ENCODE measurements at places on chromosomes 7 and 10. TPM values are rescaled to one million over a fixed set of nuclear protein-coding genes. Genes with fewer than 3 reads are reported as not detected.

GRCh38 chr10:51117053-51117660, 42.9 kb downstream of the PRKG1 start:
- H3K27me3 ChIP-seq = no peaks in the 10 kb centered on the region
- no peak overlapping the region for H3K4me3 ChIP-seq
- H3K4me1 ChIP-seq = no peaks in the 10 kb centered on the region

- DNase-seq = no peak
- no peak overlapping the region for H3K4me3 ChIP-seq
- no peaks in the 10 kb centered on the region for H3K27me3 ChIP-seq
- peaks cover 3% of the 10 kb centered on the region for H3K4me1 ChIP-seq
- H3K36me3 ChIP-seq = peaks cover 6% of the 10 kb centered on the region
These were observed 13.7 kb downstream of the TACR2 start for GRCh38 chr10:69403066-69403465.

DNA sequence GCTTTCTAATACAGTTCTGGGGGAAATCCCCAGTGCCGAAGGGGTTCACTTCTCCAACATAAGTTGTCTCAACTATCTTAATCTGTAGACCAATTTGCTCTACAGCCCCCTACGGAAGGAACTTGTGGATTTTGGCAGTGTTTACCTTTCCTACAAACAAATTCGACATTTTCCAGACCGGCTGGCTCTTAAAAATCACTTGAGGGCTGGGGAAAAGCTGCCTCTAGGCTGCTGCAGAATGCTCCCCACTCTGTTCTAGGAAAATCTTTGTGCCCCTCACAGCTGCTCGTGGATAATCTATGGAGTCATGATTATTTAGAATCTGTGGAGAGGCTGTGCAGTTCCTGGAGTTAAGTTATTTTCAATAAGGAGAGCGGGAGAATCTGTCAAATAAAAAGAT, 474.6 kb upstream of the FZD8 start:
- H3K27me3 ChIP-seq = no peaks in the 10 kb centered on the region
- H3K4me1 ChIP-seq = no peaks in the 10 kb centered on the region
- no peak overlapping the region for H3K4me3 ChIP-seq

DNA sequence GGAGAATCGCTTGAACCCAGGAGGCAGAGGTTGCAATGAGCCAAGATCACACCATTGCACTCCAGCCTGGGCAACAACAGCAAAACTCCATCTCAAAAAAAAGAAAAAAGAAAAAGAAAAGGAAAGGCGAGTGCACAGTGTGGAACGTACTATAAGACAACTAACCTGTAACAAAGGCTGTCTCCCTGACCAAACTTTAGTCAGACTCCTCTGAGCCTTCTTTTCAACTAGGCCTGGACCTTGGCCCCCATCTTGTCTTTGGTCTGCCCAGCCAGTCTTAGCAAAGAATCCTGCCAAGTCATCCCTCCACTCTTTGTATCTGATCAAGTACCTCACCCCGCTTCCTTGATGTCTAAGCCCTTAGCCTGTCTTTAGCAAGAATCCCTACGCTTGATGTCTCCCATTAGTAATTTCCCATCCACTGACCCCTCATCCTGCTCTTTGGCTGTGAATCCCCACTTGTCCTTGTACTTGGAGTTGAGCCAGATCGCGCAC, 68.9 kb upstream of the KDM7A start:
- no peak overlapping the region for H3K4me3 ChIP-seq
- H3K4me1 ChIP-seq = peaks cover 13% of the 10 kb centered on the region
- H3K27ac ChIP-seq = no peak overlapping the region
- H3K36me3 ChIP-seq = no peaks in the 10 kb centered on the region
- no peak for DNase-seq
- H3K27me3 ChIP-seq = peaks cover 2% of the 10 kb centered on the region

DNA sequence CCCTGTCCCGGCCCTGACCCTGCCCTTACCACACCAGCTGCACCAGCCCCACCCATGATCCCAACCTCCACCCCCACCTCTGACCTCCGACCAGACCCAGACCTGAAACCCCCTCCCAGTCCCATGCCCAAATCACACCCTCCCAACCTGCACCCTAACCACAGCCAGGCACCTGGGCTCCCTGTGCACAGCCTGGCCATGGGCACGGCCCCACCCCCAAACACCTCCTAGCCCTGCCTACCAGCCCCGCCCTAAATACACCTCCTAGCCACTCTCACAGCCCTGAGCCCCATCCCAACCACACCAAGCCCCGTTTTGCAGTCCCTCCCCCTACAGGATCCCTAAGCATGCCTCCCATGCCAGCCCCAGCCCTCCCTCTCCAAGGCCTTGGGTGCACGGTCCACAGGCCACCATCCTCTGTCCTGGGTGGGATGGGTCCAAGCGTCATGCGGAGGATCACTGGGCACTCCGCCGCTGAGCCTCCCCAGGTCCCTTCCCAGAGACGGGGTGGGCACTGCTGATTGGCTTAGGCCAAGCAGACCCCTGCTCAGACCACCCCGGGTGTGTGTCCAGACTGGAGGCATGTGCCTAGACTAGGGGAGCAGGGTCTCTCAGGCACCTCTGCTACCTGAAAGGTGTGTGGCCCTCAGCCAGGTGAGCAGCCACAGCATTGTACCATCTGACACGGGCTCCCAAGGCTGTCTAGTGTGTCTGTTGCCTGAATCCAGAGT, 30.1 kb downstream of the INSIG1 start:
- H3K27ac ChIP-seq = no peak overlapping the region
- DNase-seq = no peak
- H3K4me1 ChIP-seq = no peaks in the 10 kb centered on the region
- H3K27me3 ChIP-seq = no peaks in the 10 kb centered on the region
- no peaks in the 10 kb centered on the region for H3K36me3 ChIP-seq
- H3K4me3 ChIP-seq = no peak overlapping the region

The LIPN gene
- total RNA-seq = not detected

DNA sequence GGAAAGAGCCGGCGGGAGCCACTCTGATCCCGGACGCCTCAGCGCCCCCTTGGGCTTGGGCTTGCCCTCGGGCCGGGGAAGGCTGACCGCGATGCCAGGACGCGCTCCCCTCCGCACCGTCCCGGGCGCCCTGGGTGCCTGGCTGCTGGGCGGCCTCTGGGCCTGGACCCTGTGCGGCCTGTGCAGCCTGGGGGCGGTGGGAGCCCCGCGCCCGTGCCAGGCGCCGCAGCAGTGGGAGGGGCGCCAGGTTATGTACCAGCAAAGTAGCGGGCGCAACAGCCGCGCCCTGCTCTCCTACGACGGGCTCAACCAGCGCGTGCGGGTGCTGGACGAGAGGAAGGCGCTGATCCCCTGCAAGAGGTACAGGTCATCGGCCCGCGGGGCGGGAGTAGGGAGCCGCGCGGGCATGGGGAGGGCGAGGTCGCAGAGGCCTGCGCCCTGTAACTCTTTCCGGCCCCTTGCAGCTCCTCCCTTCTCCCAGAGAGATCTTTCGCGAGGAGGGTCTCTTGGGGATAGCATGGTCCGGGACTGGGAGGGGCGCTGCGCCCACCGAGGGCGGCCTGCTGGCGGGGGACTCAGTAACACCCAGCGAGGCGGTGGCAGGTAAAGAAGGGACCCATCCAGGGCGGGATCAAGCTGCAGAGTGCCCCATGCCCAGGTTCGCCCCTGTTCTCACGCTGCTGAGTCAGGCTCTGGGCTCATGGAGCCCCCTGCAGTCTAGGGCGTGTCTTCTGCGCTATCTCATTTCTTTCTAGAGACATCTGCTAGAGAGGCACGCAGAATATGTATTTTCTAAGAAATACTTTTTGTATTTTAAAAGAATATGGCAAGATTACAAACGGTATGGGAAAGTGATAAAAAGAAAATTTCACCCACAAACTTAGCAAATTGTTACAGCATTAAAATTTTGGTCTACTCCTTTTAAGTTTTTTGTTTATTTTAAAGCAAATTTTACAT, 687 bp downstream of the EPDR1 start:
- H3K27ac ChIP-seq = peak overlapping the region; percentile 39
- peaks cover 5% of the 10 kb centered on the region for H3K4me1 ChIP-seq

The FOXI2 gene
- not detected for total RNA-seq

DNA sequence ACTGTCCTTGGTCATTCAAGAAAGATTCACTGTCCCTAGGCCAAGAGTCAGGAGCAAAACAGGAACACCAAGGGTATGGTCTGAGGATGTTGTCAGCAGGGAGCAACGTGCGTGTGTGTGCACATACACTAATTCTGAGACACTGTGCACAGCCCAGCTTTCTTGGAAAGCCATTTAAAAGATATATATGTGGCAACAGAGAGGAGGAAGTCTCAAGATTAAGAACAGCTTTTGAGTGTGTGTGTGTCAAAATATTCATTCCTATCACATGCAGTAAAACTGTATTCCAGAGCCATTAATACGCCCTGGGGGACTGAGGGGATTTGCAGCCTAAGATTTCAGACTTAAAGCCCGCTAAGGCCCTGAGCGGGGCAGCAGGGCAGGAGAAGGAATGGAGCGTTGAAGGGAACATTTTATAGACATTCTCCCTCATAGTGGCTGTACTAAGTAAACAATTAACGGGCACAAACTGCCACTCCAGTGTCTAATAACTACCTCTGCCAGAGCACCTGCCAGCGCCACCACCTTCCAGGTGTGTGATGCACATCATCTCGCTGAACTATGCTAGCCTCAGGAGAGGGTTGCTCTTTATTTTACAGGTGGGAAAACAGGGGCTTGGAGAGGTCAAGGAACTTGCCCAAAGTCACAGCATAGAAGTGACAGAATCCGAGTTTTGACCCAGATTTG, 2.0 kb downstream of the NOD1 start:
- no peak for DNase-seq
- H3K4me3 ChIP-seq = no peak overlapping the region
- peaks cover 31% of the 10 kb centered on the region for H3K4me1 ChIP-seq

GRCh38 chr7:123677061-123677715, 21.5 kb downstream of the LMOD2 start:
- no peak overlapping the region for H3K4me3 ChIP-seq
- H3K36me3 ChIP-seq = no peaks in the 10 kb centered on the region
- no peak overlapping the region for H3K27ac ChIP-seq

- DNase-seq = no peak
- no peak overlapping the region for H3K27ac ChIP-seq
- H3K27me3 ChIP-seq = no peaks in the 10 kb centered on the region
- no peak overlapping the region for H3K4me3 ChIP-seq
- no peaks in the 10 kb centered on the region for H3K4me1 ChIP-seq
These were observed 5.9 kb downstream of the SEMA3E start for GRCh38 chr7:83643012-83643411.

The SUN1 gene
- total RNA-seq = 69.3 TPM

The ARL3 gene
- 7.7 TPM for total RNA-seq

The NUTM2E gene
- total RNA-seq = 0.58 TPM

DNA sequence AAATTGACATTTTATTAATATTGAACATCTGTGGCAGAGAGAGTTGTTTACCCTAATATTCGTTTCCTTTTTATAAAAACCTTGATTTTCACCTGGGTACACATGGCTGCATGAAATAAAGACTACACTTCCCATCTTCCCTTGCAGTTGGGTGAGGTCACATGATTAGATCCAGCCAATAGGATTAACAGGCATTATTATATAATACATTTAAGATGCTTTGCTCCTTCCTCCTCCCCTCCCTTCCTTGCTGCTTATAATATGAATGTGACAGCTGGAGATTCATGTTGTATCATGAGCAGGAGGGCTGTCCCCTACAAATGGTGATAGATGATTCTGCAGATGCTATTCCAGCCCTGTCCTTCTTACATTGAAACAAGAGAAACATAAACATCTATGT, 146.6 kb downstream of the SH2D4B start:
- DNase-seq = no peak
- H3K27me3 ChIP-seq = no peaks in the 10 kb centered on the region
- no peak overlapping the region for H3K4me3 ChIP-seq

- no peak for DNase-seq
- H3K27ac ChIP-seq = no peak overlapping the region
- no peak overlapping the region for H3K4me3 ChIP-seq
- H3K27me3 ChIP-seq = no peaks in the 10 kb centered on the region
- H3K4me1 ChIP-seq = no peaks in the 10 kb centered on the region
- no peaks in the 10 kb centered on the region for H3K36me3 ChIP-seq
These were observed 250.0 kb downstream of the CDC14C start for GRCh38 chr7:49174396-49174795.

The CYP2C9 gene
- 0.23 TPM for total RNA-seq

The CALML3 gene
- not detected for total RNA-seq
